ENCODE measurements at places on chromosomes 7 and 10. TPM values are rescaled to one million over a fixed set of nuclear protein-coding genes. Genes with fewer than 3 reads are reported as not detected.

Gene NXPH1
- total RNA-seq: not detected

Gene LIPK
- total RNA-seq: not detected

Gene SEMA3C
- 0.35 TPM for total RNA-seq

Gene LLCFC1
- total RNA-seq: not detected

Gene KAZALD1
- not detected for total RNA-seq

Gene SYT15B
- not detected for total RNA-seq

Gene MBL2
- not detected for total RNA-seq

Gene VSTM4
- not detected for total RNA-seq

Gene AFAP1L2
- 0.74 TPM for total RNA-seq

Gene TRIM73
- total RNA-seq: 31.4 TPM

Gene PTPN20
- total RNA-seq: 0.22 TPM

Measured in naive thymus-derived CD4-positive, alpha-beta T cell (primary cell).